ENCODE measurements at places on chromosomes 16 and 17. TPM values are rescaled to one million over a fixed set of nuclear protein-coding genes. Genes with fewer than 3 reads are reported as not detected.

DNA sequence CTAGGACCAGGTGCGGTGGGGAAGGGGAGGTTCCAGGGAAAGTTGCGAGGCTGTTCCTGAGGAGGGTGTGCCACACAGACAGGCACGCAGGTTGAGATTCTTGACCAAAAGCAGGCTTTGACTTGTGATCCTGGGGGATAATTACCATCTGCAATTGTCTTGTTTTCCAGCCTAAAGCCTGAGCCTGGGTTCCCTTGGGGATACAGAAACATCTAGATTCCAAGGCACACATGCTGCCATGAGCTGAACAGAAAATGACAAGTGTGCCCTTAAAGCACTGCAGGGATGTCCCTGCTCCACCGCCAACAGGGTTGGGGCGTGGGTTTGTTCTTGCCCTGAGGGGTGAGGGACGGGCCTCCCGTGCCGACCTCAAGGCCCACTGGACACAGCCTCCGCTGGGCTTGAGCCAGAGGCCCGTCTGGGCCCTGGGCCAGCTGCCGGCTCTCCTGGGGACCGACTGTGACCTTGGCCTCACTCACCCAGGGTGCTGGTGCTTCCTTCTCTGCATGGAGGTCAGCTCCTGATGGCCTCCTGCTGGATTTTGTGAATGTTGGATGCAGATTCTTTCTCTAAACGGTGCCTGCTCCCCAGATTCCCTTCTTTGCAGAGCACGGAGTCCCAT lies 14.0 kb downstream of the CA5A start:
- DNase-seq, result no peak
- no peak overlapping the region for H3K27ac ChIP-seq
- peaks cover 33% of the 10 kb centered on the region for H3K4me1 ChIP-seq

The KRT36 gene
- not detected for polyA plus RNA-seq

DNA sequence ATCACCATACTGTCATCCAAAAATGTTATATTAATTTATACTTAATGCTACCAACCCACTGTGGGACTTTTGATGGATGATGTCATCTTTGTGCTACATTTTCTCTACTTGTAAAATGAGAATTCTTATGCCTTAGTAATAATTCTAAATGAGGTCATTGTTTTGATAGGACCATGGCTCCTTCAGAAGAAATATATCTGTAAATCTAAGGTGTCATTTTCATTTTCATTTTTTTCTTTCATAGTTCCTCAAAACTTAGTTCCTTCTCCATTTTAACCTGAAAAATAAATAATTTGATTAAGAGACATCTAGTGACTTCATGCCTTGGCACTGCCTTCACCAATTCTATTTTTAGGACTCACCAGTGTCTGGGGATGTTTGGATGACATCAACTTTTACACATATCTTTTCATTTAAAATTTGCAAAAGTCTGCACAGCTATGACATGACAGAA lies 48.7 kb downstream of the GPRC5B start:
- no peak for DNase-seq
- H3K4me1 ChIP-seq, result no peaks in the 10 kb centered on the region
- no peaks in the 10 kb centered on the region for H3K36me3 ChIP-seq
- H3K4me3 ChIP-seq, result no peak overlapping the region

- no peak for DNase-seq
- H3K4me3 ChIP-seq, result no peak overlapping the region
- H3K36me3 ChIP-seq, result no peaks in the 10 kb centered on the region
- H3K27ac ChIP-seq, result no peak overlapping the region
Measured at GRCh38 chr17:6654841-6655731, 3.5 kb downstream of the C17orf100 start.

The SDR42E1 gene
- 4.0 TPM for polyA plus RNA-seq

DNA sequence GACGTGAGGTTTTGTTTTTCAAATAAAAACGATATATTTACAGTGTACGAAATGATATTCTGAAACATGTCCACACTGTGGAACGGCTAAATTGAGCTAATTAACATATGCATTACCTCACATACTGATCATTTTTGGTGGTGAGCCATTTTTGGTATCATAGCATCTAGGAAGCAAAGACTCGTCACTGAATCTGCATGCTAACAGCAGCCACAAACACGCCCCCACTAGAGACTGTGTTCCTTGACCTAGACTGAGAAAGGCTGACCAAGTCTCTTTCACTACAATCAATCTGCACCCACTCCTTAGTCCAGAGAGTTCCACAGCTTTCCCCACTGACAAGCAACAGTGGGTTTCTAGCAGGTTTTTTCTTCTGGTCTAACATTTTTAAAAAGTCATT lies 29.5 kb downstream of the NPLOC4 start:
- no peaks in the 10 kb centered on the region for H3K4me1 ChIP-seq
- H3K27ac ChIP-seq, result no peak overlapping the region
- H3K27me3 ChIP-seq, result no peaks in the 10 kb centered on the region
- no peak overlapping the region for H3K4me3 ChIP-seq
- no peak for DNase-seq
- H3K36me3 ChIP-seq, result peaks cover 29% of the 10 kb centered on the region

DNA sequence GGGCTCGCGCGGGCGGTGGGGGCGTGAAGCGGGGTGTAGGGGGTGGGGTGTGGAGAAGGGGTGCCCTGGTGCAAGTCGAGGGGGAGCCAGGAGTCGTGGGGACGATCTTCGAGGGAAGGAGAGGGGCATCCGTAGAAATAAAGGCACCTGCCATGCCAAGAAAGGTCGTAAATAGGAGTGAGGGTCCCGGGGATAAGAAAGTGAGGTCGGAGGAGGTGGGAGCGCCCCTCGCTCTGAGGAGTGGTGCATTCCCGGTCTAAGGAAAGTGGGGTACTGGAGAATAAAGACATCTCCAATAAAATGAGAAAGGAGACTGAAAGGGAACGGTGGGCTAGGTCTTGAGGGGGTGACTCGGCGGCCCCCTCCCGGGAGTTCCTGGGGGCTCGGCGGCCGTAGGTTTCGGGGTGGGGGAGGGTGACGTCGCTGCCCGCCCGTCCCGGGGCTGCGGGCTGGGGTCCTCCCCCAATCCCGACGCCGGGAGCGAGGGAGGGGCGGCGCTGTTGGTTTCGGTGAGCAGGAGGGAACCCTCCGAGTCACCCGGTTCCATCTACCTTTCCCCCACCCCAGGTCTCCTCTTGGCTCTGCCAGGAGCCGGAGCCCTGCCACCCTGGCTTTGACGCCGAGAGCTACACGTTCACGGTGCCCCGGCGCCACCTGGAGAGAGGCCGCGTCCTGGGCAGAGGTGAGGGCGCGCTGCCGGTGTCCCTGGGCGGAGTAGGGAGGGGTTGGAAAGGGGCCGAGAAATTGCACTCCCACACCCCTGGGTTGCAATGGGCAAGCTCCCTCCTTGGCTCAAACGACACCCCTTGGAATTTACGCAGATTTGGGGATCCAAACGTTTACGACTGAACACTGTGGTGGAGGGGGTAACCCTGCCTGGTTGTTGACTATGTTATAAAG lies 888 bp downstream of the CDH1 start:
- no peaks in the 10 kb centered on the region for H3K36me3 ChIP-seq
- H3K27ac ChIP-seq, result no peak overlapping the region
- no peak overlapping the region for H3K4me3 ChIP-seq
- H3K4me1 ChIP-seq, result peaks cover 21% of the 10 kb centered on the region
- no peaks in the 10 kb centered on the region for H3K27me3 ChIP-seq
- DNase-seq, result no peak

DNA sequence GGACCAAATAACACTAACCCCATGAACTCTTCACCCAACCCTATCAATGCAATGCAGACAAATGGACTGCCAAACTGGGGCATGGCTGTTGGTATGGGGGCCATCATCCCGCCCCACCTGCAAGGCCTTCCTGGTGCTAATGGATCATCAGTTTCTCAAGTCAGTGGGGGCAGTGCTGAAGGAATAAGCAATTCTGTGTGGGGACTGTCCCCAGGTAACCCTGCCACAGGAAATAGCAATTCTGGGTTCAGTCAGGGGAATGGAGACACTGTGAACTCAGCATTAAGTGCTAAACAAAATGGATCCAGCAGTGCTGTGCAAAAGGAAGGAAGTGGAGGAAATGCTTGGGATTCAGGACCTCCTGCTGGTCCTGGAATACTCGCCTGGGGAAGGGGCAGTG lies 78.9 kb downstream of the TMC6 start:
- no peaks in the 10 kb centered on the region for H3K4me1 ChIP-seq
- no peak overlapping the region for H3K27ac ChIP-seq
- DNase-seq, result no peak
- H3K36me3 ChIP-seq, result peaks cover 3% of the 10 kb centered on the region
- H3K27me3 ChIP-seq, result no peaks in the 10 kb centered on the region

The RGS11 gene
- not detected for polyA plus RNA-seq

DNA sequence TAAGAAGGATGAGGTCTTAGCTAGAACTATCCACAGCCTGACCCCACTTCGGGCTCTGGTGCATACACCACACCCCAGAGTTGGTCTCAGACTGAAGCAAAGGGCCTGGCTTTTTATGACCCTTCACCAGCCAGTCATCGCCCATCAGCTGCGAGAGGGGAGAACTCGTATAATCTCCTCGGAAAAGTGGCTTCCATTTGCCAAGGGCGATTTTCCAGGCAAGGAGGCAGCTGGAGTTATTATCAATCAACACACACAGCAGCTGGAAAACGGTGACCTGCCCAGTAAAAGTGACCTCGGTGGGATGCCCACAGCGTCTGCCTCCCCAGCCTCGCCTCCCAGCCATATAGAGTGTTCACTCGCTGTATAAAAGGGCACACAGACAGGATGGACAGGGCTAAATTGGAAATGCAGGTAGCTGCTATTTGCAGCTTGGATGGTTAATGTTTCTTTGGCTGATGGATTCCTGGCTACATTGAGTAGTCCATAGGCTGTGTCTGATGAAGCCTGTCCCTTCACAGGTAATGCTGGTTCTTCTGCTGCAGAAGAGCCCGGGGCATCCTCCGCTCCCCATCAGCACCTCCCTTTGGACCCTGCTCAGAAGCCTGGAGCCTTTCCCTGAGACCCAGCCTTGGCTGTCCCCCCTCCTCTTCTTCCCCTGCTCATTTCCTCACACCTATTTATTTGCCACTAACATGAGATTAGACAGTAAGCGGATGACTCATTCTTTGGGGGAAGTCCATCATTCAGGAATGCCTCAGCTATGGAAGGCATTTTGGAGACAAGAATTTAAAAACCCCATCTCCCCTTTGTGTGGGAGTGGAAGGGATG lies 45.7 kb downstream of the TMEM186 start:
- H3K27me3 ChIP-seq, result no peaks in the 10 kb centered on the region
- no peak for DNase-seq
- no peaks in the 10 kb centered on the region for H3K36me3 ChIP-seq
- H3K27ac ChIP-seq, result no peak overlapping the region
- H3K4me1 ChIP-seq, result no peaks in the 10 kb centered on the region
- H3K4me3 ChIP-seq, result no peak overlapping the region

DNA sequence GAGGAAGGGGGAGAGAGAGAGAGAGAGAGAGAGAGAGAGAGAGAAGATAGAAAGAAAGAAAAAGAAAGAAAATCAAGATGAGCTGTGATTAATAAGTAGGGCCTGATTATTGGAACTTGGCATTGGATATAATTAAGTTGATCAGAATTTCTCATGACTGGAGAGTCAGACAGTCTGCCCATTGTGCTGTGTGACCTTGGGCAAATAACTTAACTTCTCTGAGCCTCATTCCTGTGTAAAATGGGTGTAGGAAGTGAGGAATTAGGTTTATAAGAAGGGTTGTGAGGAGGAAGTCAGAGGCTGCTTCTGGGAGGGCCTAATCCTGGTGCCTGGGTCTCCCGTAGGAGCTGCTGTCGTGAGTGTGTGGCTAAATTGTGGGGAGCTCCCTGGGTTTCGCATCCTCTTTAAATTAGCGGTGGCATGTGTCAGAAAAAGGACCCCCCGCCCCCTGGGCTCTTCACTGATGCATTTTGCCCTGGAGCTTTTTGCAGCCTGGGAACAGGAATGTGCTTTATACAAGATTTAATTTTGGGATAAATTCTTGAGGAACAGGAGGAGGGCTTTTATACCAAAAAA lies 76.0 kb downstream of the CMIP start:
- no peak overlapping the region for H3K4me3 ChIP-seq
- H3K27ac ChIP-seq, result no peak overlapping the region
- H3K27me3 ChIP-seq, result no peaks in the 10 kb centered on the region
- DNase-seq, result no peak
- peaks cover 5% of the 10 kb centered on the region for H3K36me3 ChIP-seq
- H3K4me1 ChIP-seq, result peaks cover 28% of the 10 kb centered on the region

Data from GM12878 (cell line).